ENCODE measurements at places on chromosomes 3 and 15.

- no peak for DNase-seq
These were observed 45.8 kb downstream of the KLF15 start for GRCh38 chr3:126311338-126311978.

DNA sequence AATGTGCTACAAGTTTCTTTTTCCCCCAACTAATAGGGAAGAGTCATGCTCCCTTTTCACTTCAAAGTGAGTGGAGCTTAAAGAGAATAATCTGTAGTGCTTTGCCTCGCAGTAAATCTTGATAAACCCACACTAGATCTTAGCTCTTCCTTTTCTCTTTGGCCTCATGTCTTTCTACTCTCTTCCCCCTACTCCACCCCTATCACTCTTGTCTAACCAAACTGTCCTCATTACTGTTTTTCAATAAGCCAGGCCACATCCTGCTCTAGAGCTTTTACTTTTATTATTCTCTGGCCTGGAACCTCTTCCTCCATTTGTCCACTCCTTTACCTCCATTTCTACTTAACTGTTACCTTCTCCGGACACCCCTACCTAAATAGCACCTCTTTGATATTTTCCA is 291.0 kb upstream of the SATB1 start:
- DNase-seq, result no peak

DNA sequence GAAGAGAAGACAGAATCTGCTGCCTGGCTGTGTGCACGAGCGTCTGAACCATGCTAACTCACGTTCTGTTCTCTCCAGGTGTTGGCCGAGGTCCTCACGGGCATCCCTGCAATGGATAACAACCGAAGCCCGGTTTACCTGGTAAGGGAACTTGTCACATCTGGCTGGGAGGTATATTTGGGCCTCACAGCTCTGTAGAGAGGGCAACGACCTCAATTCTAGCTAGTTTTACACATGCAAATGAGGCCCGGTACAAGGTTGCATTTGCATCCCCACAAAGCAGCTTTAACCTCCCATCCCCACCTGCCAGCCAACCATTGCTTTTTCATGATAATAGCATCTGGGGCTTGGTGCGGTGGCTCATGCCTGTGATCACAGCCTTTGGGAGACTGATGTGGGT is 22.0 kb upstream of the TATDN2 start:
- no peak for DNase-seq

- DNase-seq, result no peak
These were observed 46.7 kb downstream of the EMC4 start for GRCh38 chr15:34271493-34271892.

GRCh38 chr3:22951910-22952309 is 251.2 kb upstream of the UBE2E2 start:
- DNase-seq, result no peak

- no peak for DNase-seq
These were observed 283.2 kb downstream of the EPHB1 start for GRCh38 chr3:135078283-135078682.

GRCh38 chr3:57261119-57261518 is 31.4 kb downstream of the ASB14 start:
- no peak for DNase-seq

GRCh38 chr3:5194801-5195509 is 7.4 kb downstream of the EDEM1 start:
- peak; percentile 17 for DNase-seq

- no peak for DNase-seq
These were observed 3.4 kb upstream of the ZBED2 start for GRCh38 chr3:111598552-111598951.

GRCh38 chr3:158134363-158134762 is 24.5 kb downstream of the RSRC1 start:
- DNase-seq, result no peak

- DNase-seq, result no peak
These were observed 241.7 kb downstream of the ATP8B4 start for GRCh38 chr15:49877117-49877872.

- DNase-seq, result no peak
These were observed 163.1 kb upstream of the HES1 start for GRCh38 chr3:193972832-193973231.

DNA sequence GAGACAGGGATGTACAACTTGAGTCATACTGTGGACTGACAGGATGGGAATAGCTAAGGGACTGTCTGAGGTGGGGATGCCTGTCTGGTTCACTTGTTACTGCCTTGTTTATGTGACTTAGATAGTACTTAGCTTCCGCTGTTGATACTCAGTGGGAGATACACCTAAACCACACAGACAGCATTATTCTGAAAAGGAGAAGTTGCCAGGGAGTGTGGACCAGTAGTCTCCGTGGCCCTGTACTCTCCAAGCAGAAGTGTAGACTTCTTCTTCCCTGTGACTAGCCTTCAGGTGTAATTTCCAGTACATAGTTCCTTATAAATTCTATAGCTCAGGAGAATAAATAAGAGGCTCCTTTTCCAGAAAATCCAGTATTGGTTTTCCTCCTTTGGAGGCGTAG is 5.1 kb downstream of the HIGD2B start:
- DNase-seq, result no peak

DNA sequence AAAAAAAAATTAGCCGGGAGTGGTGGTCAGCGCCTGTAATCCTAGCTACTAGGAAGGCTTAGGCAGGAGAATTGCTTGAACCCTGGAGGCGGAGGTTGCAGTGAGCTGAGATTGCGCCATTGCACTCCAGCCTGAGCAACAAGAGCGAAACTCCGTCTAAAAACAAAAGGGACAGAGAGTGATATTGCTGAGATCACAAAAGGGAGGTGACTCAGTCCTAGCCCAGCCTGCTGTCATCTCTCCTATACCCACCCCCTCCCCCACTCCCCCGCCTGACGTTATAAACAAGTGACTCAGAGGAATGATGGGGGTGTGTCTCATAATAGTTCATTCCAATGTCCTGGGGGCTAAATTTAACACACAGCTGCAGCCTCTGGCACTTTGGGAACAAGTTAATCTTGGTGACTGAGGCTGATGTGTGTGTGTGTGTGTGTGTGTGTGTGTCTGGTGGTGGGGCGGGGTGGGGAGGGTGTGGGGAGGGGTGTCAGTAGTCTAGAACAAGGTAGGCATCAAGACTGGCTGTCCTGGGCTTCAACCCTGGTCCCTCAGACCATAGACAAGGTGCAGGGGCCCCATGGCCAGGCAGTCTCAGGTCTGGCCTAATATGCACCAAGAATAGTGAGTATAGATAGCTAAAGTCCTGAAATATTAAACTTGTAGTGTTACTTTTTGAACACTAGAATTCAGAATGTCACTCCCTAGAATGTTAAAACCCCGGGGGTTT is 1.3 kb upstream of the KLHL40 start:
- DNase-seq, result no peak

DNA sequence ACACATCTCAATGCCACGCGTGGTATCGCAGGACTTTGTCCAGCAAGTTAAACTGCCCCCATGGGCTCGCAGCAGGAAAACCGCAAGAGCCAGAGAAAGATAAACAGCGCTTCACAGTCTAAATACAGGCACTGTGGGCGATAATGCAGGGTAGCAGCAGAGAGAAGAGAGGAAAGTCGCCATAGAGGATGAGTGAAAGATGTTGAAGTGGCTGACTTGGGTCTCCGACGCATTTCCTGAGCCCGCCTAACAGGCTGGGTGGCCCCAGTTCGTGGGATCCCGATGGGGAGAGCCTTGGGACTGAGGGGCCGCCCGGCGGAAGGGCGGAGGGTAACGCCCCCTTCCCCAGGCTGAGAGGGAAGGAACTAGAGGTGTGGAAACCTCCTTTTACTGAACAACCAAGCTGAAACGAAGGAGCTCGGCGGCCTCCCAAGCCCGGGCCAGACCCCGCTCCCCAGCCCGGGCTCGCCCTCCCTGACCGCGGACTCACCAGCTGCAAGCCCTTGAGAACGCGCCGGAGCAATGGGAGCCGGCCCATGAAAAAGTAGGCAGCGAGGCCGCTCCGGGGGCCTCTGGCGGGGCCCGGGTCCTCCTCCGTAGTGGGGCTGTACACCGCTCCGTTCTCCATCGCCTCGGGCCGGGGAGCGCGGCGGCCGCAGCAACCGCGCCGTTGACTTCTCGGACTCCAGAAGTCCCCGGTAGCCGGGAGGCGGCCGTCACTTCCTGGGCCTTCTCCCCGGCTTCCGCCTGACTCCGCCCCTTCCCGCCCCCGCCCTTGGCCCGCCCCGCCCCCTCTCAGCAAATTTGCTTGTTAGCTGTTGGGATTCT is at the start of gene CMTM6:
Gene CMTM6, minus strand, starts transcription at position 735 of the 828 bp plus-strand sequence. Its CDS starts 107 bp downstream, at position 628.
- peak; percentile 59 for DNase-seq

- no peak for DNase-seq
These were observed 8.4 kb downstream of the GOLM2 start for GRCh38 chr15:44296625-44297524.

GRCh38 chr3:129624347-129625071 is 18.0 kb upstream of the PLXND1 start:
- DNase-seq, result no peak

DNA sequence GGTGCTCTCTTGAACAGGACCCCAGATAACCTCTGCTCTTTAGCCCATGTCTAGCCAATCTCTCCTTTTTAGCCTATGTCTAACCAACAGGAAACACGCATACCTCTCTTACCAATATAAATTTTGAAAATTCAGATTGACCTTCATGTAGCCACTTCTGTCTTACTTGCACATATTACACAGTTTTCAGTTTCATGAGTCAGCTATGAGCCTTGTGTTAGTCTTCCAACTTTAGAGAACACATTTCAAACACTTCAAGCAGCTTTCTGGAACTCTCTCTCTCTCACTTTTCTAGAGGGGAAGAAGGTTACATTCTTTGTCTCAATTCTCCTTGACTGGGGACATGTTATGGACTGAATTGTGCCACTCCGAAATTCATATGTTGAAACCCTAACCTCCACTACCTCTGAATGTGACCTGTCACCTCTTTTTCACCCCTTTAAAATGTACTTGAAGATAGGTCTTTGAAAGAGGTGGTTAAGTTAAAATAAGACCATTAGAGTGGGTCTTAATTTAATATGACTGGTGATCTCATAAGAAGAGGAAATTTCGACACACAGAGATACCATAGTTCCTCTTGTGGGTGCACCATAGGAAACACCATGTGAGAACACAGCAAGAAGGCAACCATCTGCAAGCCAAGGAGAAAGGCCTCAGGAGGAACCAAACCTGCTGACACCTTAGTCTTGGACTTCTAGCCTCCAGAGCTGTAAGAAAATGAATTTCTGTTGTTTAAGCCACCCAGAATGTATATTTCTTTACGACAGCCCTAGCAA is 480.3 kb upstream of the ALCAM start:
- no peak for DNase-seq

DNA sequence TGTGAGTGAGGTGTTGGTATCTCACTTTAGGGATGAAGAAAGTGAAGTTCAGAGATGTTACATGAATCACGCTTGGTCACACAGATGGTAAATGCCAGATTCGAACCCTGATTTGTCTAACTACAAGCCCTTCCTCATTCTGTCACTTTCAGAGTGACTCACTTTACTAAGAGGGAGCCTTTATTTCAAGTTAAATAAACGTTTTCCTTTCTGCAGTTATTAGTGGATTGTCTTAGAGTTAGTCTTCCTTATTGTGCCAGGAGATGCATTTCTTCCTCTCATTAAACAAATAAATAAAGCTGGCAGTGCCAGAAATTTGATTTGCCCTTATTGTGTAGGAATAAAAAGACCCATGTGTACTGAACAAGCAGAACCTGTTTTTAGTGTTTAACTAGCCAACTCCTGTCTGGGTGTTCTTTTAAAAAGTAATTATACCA is 162.5 kb downstream of the AKAP13 start:
- no peak for DNase-seq

DNA sequence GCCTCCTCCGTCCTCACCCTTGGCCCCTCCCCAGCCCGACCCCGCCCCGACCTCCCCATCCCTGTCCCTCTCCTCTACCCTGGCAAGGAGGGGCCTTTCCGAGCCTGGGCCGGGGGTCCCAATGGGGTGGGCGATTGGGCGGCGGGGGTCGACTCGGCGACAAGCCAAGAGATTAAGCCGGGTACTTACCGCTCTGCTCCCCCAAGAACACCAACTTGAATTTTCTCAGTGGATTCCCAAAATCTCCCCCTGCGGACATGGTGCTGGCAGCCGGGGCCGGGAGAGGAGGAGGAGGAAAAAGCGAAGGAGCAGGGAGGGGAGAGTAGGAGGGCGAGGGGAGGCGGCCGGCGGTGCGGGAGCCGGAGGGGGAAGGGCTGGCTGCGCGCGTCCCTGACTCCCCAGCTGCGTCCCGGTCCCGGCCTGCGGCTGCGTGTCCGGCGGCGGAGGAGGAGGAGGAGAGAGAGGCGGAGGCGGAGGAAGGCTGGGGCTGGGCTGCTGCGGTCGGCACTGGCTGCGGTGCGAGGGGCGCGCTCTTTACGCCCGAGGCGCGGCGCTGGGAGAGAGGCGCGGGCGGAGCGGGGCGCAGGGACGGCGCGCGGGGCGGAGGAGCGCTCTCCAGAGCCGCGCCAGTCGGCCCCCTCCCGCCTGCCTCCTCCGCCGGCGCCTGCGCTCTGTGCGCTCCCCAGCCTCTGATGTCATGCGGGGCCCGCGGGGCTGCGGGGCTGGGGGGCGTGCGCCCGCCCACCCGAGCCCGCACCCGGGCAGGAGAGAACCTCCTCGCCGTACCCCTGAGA is at the start of gene RAB6B:
Gene RAB6B, minus strand, starts transcription at position 675 of the 794 bp plus-strand sequence. Its CDS starts 416 bp downstream, at position 259.
- no peak for DNase-seq

- no peak for DNase-seq
These were observed 77.1 kb downstream of the SLC25A26 start for GRCh38 chr3:66297900-66298299.

- DNase-seq, result peak; percentile 42
These were observed 48.8 kb downstream of the GLB1 start for GRCh38 chr3:33047842-33048834.

DNA sequence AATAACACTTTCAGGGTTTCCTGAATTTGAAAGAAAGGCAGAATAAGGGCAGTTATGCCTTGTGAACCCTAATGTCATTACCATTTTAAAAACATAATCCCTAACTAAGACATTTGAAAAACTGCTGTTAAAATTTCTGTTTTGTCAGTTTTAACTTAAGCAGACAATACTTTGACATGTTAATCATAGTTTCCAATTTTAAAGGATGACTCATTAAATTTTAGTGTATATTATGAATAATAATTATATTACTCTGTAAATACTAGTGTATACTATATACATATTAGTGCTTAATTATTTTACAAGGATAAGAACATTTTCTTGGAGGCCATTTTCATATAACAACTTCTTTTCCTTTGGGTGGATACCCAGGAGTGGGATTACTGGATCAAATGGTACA is 553.1 kb upstream of the BCHE start:
- DNase-seq, result no peak

DNA sequence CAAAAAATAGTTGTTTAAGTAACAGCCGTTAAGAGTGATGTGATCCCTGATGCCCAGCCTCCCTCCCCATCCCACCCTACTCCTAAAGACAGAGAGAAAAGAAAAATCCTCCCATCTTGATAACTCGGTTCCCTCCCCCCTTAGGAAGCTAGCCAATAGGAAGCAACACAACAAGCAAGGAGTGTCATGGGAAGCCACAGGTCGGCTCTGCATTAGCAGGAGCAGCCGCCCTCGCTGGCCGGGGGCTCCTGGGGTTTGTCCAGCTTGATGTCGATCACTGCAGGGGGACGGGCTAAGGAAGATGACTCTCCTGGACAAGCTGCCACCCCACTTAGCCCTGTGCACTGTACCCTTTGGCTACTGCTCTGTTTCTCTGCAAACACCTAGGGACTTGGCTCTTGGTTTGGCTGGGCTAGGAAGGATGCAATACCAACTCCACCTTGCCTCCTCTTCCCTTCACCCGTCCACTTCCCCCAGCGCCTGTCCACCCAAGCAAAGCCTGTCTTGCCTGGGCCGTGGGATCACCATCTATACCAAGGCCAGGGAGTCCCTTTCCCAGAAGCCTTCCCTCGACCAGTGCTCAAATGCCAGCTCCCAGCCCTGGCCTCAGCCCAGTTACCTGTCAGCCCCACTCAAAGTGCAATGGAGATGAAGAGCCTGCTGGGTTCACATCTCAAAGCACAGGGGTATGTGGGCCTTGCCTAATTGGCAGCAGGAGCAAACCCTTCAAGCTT is 23.1 kb downstream of the SRPRB start:
- DNase-seq, result no peak

Measured in T-helper 17 cell (primary cell).